ENCODE measurements at places on chromosomes 5 and 9.

DNA sequence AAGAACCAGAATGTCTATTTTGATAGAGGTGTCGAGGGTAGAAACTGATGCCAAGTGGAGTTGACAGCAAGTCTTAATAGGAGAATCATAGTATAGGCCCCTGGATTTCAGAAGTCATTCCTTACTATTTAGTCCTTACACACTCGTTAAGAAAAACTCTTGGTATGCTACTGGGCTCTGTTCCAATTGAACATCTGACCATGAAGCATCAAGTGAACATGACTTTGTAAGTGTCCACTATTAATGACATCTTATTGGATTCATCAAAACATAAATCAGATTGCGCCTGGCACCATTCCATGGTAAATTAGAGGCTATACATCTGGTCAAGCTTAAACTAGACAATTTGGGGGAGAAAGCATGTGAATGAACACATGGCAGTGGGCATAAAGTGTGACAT, 1056.5 kb upstream of the EDIL3 start:
- no peak overlapping the region for H3K4me3 ChIP-seq
- no peak overlapping the region for H3K27ac ChIP-seq
- no peak for DNase-seq
- no peaks in the 10 kb centered on the region for H3K4me1 ChIP-seq
- H3K27me3 ChIP-seq: no peaks in the 10 kb centered on the region

DNA sequence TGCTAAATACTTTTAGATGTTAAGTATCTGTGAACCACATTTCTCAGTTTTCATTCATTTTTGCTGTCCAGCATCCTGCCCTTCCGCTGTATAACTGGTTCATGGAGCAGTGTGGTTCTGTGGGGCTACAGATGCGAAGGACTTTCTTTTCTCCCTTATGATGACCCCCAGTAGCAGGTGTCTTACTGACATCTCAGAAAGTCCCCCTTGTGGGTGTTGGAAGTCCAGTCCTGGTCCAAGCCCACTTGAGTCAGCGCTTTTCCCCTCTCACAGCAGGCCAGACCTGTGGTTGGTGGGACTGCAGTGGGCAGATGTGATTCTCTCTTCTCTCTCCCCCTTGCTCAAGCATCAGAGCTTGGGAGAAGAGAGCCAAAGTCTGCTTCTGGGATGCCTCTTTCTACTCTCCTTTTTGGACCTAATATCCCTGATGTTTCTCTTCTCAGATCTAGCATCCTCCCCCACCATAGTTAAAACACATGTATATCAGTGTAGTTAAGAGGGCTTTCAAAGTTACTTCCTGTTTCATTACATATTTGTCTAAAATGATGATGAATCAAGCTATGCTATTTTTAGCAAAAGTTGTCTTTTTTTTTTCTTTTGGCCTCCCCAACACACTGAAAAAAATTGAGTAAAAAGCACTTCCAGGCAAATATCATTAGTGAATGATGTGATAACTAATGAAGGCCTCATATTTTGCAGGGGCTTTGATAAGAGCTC, 119.5 kb upstream of the ZNF618 start:
- H3K4me3 ChIP-seq: no peak overlapping the region
- H3K27ac ChIP-seq: no peak overlapping the region
- no peaks in the 10 kb centered on the region for H3K36me3 ChIP-seq
- H3K4me1 ChIP-seq: no peaks in the 10 kb centered on the region

GRCh38 chr5:56183506-56183905, 49.6 kb downstream of the ANKRD55 start:
- H3K27ac ChIP-seq: no peak overlapping the region
- H3K36me3 ChIP-seq: no peaks in the 10 kb centered on the region
- no peak for DNase-seq
- H3K4me3 ChIP-seq: no peak overlapping the region
- peaks cover under 1% of the 10 kb centered on the region for H3K27me3 ChIP-seq
- H3K4me1 ChIP-seq: peaks cover 6% of the 10 kb centered on the region

DNA sequence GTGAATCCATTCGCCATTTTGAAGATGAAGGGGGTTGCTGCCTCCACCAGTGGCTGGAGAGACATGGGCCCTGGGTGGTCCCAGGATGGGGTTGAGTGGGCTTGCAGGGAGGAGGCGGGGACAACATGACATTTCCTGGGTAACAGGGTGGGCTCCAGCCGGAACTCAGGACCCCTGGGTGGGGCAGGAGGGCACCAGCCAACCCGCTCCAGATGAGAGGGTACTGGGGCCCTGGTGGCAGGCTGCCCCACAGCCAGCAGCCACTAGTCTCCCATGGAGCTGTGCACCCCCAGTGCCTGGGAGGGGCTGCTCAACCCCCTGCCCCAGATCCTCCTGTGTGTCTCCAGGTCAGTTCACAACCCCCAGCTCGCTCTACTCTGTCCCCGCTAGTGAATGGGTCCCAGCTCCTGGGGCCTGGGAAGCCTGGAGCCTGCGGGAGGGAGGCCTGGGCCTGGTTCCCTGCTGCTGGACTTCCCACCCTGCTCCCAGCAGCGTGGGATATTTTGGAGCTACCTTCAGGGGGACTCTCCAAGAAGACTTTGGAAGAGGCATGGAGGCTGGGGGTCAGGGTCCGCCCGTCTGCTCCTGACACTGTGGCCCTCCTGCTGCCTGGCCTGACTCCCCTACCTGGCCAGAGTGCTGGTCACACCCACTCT, 55.9 kb downstream of the AHRR start:
- H3K4me3 ChIP-seq: peak overlapping the region; percentile 70
- DNase-seq: peak; percentile 55
- H3K27ac ChIP-seq: peak overlapping the region; percentile 93
- H3K4me1 ChIP-seq: peaks cover 58% of the 10 kb centered on the region
- H3K27me3 ChIP-seq: no peaks in the 10 kb centered on the region

GRCh38 chr5:135240283-135240633, 158.8 kb downstream of the MACROH2A1 start:
- no peak overlapping the region for H3K4me3 ChIP-seq
- no peak for DNase-seq
- no peaks in the 10 kb centered on the region for H3K4me1 ChIP-seq
- no peaks in the 10 kb centered on the region for H3K36me3 ChIP-seq
- no peaks in the 10 kb centered on the region for H3K27me3 ChIP-seq

DNA sequence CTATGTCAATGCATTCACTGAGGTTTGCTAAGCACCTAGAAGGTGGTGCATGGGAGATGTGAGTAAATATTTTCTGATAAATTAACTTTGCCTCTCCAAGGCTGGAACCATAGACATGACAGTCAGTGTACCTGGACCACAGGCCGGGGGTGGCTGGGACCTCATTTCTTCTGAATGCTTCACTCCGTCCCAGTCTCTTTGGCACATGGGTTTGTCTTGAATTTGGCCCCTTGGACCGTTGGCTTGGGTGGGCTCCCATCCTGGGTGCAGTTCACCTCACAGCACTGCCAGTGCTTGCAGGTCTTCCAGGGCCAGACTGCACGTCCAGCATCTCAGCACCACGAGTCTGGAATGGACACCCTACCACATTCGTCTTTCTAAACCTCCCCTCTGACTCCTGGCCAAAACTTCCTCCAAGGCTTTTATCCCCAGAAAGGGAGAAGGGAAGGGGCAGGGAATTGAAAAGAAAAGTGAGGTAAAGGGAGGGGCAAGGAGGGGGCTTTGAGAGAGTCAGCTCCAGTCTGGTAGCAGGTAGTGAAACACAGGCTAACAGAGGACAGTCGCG, 267.8 kb downstream of the MED10 start:
- H3K27ac ChIP-seq: no peak overlapping the region
- H3K4me3 ChIP-seq: no peak overlapping the region
- no peaks in the 10 kb centered on the region for H3K27me3 ChIP-seq
- no peaks in the 10 kb centered on the region for H3K36me3 ChIP-seq
- H3K4me1 ChIP-seq: no peaks in the 10 kb centered on the region
- no peak for DNase-seq

DNA sequence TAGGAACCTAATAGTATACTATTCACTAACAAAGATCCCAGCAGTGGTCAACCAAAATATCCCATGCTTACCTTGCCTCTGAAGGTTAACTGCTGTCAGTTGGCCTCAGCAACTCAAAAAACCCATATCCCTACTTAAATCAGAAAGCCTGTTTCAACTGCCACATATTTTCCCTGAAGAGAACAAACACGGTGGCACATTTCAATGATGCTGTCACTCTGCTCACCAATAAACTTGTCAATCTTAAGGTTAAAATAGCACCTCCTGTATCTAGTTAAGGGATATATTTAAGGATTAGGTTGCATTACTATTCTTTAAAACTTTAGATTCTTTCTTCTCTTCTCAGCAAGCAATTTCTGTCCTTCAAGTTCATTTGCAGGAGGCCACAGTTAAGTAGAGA, 986.9 kb downstream of the CDH18 start:
- no peak overlapping the region for H3K27ac ChIP-seq
- no peak overlapping the region for H3K4me3 ChIP-seq
- H3K36me3 ChIP-seq: no peaks in the 10 kb centered on the region
- H3K27me3 ChIP-seq: no peaks in the 10 kb centered on the region
- H3K4me1 ChIP-seq: no peaks in the 10 kb centered on the region

GRCh38 chr5:149371296-149371962, 7.7 kb downstream of the IL17B start:
- no peak overlapping the region for H3K4me3 ChIP-seq
- DNase-seq: peak; percentile 90
- H3K27me3 ChIP-seq: no peaks in the 10 kb centered on the region
- H3K4me1 ChIP-seq: no peaks in the 10 kb centered on the region

DNA sequence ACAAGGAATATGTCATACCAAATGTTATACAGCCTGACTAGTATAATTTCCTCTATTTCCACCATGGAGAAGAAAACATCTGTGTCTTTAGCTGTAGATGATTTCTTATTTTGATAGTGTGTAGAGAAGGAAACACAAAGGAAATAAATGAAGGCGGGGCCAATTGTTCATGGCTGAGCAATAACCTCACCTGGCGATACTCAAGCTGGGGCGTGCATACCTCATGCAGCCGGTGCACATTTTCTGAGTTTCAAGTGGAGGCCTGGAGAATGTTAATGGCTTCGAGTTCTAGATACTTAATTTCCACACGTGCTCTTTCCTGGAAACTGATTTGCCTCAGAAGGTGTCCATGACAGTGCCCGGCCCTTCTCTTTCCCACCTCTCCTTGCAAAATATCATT, 127.4 kb upstream of the TAF11L2 start:
- no peak overlapping the region for H3K27ac ChIP-seq
- no peaks in the 10 kb centered on the region for H3K36me3 ChIP-seq
- no peaks in the 10 kb centered on the region for H3K4me1 ChIP-seq
- H3K4me3 ChIP-seq: no peak overlapping the region
